ENCODE measurements at places on chromosomes 5 and 9. TPM values are rescaled to one million over a fixed set of nuclear protein-coding genes. Genes with fewer than 3 reads are reported as not detected.

Gene GPX8
- 41.3 TPM for total RNA-seq

Gene LYRM7
- 4.5 TPM for total RNA-seq

Gene TLN1
- total RNA-seq: 106 TPM

Gene FAM221B
- not detected for total RNA-seq

Gene ACSL6
- 0.28 TPM for total RNA-seq

Gene TSLP
- total RNA-seq: 0.15 TPM

Gene C9orf50
- not detected for total RNA-seq

Gene SLC6A7
- not detected for total RNA-seq

Gene PLEKHG4B
- total RNA-seq: 34.1 TPM

Gene RNF183
- not detected for total RNA-seq

Gene GGTA1
- total RNA-seq: not detected

Gene ELAVL2
- 25.9 TPM for total RNA-seq

Data from H7 (cell line).